Heart right ventricle (tissue), 16 donors: ENCODE measurements at places on chromosomes 3 and 15. TPM values are rescaled to one million over a fixed set of nuclear protein-coding genes. Genes with fewer than 3 reads are reported as not detected.

Gene ADAMTS9
- 15.4 TPM for total RNA-seq

Gene GOLGA6L4
- 2.0 TPM for total RNA-seq

Gene MYO5A
- 5.7 TPM for total RNA-seq

Gene ANKUB1
- not detected for total RNA-seq

Gene CFAP100
- not detected for total RNA-seq

Gene MOBP
- 0.59 TPM for total RNA-seq

Gene CBLB
- 37.8 TPM for total RNA-seq

Gene GP9
- total RNA-seq, result not detected

Gene RASGRP1
- total RNA-seq, result 0.59 TPM

DNA sequence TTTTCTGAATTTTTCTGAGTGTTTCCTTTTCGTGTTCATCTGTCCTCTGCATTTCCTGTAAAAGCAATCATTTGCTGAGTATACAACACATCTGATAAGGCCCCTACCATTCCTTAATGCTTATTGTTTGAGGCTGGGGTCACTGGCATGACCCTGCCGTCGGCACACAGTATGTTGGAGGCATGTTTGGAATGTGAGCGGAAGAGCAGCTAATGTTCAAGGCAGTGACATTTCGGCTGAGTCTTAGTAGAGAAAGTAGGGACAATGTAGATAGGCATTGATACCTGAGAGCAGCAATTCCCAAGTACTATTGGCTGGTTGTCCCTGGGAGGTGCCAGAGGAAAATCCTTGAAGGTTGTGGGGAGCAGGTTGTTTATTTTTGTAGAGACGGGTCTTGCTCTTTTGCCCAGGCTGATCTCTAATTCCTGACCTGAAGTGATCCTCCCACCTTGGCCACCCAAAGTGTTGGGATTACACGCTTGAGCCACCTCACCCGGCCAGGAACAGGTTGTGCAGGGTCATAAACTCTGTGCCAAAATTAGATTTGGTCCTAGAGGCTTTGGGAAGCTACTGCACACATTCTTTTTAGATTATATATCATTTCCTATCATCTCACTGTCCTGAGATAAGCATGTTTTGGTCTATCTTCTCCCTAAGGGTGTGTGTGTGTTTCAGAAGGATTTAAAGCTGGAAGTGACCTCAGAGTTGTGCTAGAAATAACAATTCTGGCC, 13.5 kb downstream of the PTPN23 start:
- DNase-seq, result no peak

GRCh38 chr15:81825136-81825535, 220.7 kb downstream of the MEX3B start:
- DNase-seq, result no peak

DNA sequence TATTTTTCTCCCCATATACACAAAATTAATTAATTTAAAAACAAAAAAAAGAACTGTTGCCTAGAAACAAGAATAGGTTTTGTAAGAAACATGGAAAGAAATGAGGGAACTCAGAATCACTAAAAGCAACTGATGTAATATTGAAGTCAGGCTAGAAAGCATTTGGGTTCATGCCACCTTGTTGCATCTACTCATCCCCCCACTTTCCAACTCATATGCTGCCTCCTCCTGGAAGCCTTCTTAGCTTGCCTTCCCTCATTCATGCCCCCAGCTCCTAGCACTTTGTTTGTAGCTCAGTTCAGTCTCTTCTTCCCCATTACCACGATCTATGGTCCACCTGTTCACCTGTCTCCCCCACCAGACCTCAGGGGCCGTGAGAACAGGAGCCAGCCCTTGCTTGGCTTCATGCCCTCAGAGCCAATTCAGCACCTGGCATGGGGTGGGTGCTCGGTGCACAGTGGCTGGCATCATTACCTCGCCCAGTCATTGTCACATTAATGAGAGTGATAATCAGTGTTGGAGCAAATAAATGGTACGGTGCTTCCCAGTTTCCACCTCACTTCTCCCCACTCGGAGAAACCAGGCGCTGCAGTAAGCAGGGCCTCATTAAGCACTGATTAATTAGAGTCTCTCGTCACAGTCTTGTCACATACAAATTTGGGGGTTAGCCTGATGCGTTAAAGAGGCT, 62.4 kb upstream of the SLC6A1 start:
- no peak for DNase-seq

- DNase-seq, result no peak
Observed at GRCh38 chr3:29338377-29338776, 57.5 kb downstream of the RBMS3 start.

DNA sequence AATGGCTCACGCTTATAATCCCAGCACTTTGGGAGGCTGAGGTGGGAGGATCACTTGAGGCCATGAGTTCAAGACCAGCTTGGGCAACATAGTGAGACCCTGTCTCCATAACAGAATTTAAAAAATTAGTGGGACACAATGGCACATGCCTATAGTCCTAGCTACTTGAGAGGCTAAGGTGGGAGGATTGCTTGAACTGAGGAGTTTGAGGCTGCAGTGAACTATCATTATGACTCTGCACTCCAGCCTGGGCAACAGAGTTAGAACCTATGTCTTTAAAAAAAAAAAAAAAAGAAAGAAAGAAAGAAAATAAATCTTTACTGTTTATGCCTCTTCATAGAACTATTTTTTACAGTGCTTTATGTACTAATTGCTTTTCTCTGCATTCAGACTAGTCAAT, 84.6 kb upstream of the LMOD3 start:
- no peak for DNase-seq

GRCh38 chr15:74614744-74615507, 710 bp upstream of the CLK3 start:
- DNase-seq, result peak; percentile 87

DNA sequence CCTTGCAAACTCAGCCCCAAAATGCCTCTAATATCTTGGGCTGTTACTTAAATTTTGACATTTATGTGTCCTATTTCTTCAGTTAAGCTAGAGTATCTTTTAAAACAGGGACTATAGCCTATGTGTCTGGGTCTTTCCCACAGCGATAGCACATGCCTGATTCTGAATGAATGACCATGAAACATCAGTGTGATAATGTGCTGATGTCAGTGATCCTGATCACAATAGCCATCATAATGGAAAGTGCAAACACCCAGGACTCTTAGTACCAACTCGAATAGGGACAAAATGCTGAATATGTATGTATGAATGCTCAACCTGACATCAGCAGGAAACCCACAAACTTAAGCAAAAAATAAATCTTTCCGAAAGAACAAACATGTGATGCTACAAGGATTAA, 537.4 kb downstream of the IGSF11 start:
- DNase-seq, result no peak

- no peak for DNase-seq
Observed at GRCh38 chr3:151998744-151999143, 125.3 kb downstream of the SUCNR1 start.

DNA sequence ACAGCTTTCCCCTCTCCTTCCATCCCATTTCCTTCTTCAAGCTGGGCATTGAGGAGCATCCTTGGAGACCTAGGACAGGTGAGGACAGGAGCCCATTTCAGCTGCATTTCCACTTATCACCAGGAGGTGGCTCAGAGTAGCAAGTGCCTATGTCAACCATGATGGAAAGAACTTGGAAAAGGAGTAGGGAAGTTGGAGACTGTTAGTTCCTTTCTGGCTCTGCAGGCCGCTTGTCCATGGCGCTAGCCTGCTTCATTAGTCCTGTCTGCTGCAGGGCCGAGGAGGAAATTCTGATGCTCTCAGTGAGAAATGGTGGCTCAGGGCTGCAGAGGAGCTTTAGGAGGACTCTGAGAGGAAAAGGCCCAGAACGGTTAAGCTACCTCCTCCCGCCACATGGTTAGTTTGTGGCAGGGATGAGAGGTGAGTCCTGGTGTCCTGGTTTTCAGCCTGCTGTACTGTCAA, 7.0 kb upstream of the CD276 start:
- peak; percentile 65 for DNase-seq

GRCh38 chr3:129224984-129225393, 24.4 kb upstream of the COPG1 start:
- peak; percentile 87 for DNase-seq

DNA sequence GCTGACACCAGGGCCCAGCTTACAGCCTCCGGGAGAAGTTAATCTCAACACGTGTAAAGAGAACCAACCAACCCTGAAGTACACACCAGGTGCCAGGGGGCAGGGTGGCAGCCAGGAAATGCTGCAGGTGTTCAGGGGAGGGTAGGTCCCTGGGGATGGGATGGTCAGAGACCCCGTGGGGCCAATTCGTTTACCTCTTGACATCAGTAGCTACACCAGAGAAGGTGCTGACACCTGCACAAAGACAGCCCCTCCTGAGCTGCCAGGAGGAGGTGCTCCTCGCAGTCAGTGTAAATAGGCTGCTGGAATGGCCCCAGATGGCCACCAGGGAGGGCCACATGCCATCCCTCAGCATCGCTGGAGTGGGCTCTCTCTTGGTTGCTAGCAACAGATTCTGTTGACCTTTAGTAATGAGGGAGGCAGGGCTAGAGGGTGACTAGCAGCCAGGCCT, 52.8 kb downstream of the CORO2B start:
- no peak for DNase-seq

DNA sequence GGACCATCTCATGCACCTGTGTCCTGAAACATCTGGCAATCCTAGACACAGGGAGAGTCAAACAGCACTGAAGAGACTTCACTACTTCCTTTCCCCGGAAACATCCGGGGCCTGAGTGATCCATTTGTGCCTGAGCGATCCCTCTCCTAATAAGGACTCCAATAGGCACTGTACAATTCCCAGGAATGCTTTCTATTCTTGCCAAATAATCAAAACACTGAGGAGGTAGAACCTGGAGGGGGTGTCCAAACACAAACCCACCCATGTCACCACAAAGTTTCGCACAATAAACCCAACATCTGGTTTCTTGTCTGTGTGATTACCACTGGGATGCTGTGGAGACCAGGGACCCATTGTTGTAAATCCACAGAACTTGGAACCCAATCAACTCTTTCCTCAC, 205.0 kb downstream of the OPA1 start:
- DNase-seq, result no peak

GRCh38 chr15:100216182-100216581, 125.6 kb downstream of the ADAMTS17 start:
- DNase-seq, result no peak

- DNase-seq, result no peak
Observed at GRCh38 chr15:45631776-45632175, 3.1 kb upstream of the SQOR start.

GRCh38 chr3:159208050-159208449, 406.2 kb downstream of the MFSD1 start:
- DNase-seq, result no peak

GRCh38 chr3:156693166-156693565, 18.8 kb downstream of the TIPARP start:
- DNase-seq, result no peak

- no peak for DNase-seq
Observed at GRCh38 chr3:173823911-173824460, 426.4 kb downstream of the NLGN1 start.

GRCh38 chr15:44596511-44597010, 59.6 kb downstream of the EIF3J start:
- DNase-seq, result no peak

DNA sequence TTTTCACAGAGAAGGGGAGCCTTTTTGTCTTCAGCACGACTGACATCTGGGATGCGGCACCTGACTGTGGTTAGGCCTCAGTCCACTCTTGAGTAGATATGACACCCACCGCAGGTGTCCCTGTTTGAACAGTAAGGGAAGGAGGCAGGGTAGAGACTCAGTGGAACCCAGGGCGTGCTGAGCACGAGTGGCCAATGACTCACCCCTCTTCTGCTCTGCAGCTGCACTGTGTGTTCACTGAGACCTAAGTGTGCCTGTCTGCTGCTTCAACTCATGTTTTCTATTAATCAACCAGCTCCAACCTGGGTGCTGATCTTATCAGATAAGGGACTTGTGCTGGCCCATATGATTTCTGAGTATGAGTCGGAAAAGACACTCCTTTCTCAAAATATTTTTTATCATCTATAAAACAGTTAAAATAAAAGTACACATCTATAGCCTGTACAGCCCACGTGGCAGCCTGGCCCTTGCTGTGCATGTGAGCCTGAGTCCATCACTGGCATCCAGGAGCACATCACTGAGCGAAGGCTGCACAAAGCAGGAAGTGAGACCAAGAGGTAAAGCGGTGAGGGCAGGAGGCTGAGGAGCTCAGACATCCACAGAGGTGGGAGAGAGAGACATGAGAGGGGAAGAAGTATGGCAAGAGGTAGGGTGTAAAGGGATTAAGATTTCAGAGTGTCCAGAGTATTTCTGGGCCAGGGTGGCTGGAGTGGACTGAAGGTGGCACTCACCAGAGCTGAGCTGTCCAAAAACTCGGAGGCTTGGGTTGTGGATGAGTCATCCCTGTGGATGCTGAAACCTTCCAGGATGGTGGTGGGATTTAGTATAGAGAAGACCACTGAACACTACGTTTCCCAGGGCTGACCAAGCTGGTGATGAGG, 49.2 kb downstream of the SLC41A3 start:
- no peak for DNase-seq

DNA sequence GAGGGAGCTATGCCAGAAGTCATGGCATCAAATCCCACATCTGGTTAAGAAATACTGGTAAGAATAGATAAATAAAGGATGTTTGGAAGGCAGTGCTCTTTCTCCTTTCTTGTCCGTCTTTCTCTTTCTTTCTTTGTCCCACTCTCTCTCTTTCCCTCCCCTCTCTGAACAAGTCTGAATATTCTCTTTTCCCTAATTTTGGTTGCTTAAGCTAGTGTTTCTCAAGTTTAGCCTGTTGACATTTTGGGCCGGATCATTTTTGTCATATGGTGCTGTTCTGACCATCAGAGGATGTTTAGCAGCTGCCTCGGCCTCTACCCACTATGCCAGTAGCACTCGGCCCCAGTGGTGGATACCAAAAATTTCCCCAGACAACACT, 405.3 kb upstream of the C2CD4B start:
- no peak for DNase-seq

- no peak for DNase-seq
Observed at GRCh38 chr3:44557074-44557473, 2.1 kb downstream of the ZKSCAN7 start.

- DNase-seq, result no peak
Observed at GRCh38 chr3:87801409-87801808, 257.4 kb downstream of the CGGBP1 start.

- DNase-seq, result no peak
Observed at GRCh38 chr15:92920595-92921161, 20.6 kb downstream of the CHD2 start.

GRCh38 chr15:58275785-58276184, 137.6 kb downstream of the AQP9 start:
- DNase-seq, result no peak

DNA sequence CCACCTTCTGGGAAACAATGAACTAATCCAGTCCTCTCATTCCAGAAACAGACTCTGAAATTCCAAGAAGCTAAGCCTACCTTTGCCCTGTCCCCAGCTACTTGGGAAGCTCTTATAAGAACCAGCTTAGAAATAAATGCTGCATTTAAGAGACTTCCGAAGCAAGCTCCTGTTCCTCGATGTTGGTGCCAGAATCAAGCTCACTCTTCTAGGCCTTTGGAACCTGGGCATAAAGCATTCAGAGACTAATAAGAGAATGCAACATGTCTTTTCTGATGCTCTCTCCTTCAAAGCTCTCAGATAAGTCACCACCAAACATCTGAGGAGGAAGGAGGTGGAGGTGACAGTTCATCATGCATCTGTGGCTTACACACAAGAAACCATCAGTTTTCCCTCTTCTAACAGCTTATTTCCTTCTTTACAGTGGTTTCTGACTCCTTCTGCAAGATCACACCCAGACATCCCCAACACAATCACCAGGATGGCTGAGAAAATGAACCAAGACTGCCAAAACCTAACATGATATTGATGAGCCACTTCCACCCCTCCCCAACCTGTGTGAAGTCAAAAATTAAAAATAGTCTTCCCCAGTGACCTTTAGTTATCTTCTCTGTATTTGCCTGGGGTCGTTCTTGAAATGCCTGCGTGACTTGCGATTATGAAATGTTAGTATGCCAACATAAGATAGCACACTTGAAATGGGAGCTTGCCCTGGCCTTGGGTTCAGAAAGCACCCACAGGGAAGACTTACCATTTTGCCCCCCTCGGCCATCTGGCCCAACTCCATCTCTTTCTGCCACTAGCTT, 11.5 kb downstream of the ARHGEF3 start:
- no peak for DNase-seq
